ENCODE measurements at places on chromosomes 16 and 17.

DNA sequence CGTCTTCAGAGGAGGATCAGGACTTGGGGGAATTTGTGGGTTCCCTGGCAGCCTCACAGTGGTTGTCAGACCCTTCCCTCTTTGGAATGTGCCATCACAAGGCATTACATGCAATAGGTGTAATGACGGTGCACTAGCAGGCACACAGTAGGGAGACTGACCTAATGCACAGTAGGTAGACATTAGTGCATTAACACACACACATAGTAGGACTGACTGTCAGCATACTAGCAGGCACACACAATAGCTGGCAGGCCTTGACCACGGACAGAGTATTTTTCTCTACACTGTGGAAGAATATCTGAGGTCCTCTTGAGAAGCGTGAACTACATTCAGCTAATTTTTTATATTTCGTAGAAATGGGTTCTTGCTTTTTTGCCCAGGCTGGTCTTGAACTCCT, 10.9 kb upstream of the UBALD2 start:
- DNase-seq = no peak

GRCh38 chr16:49703483-49703882, 152.4 kb downstream of the ZNF423 start:
- no peak for DNase-seq

GRCh38 chr16:85437166-85438052, 175.7 kb upstream of the GSE1 start:
- peak; percentile 40 for DNase-seq

- no peak for DNase-seq
These were observed 700.2 kb downstream of the KCNJ2 start for GRCh38 chr17:70869402-70870085.

DNA sequence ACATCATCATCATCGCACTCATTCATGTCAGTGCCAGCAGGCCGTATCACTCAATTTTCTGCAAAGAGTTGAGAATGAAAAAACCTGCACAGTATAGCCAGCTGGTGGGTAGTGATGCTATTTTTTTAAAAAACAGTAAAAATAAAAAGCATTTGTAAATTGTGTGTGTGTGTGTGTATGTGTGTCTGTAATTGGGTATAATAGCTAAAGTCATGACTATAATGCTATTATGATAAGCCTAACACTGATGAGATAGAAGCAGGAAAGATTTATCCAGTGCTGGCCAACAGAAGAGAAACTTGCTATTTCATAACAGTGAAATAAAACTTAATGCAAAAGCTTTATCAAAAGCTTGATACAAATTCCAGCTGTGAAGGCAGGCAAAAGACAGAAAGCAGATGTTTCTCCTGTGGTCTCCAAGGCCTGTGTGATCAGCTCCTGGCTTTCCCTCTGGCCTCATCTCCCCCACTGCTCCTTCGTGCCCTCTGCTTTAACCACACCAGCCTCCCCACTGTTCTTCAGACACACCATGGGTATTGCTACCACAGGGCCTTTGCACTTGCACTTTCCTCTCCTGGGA, 206.2 kb upstream of the IRX5 start:
- no peak for DNase-seq

GRCh38 chr17:74759941-74760340, 11.5 kb downstream of the NHERF1 start:
- DNase-seq = no peak

DNA sequence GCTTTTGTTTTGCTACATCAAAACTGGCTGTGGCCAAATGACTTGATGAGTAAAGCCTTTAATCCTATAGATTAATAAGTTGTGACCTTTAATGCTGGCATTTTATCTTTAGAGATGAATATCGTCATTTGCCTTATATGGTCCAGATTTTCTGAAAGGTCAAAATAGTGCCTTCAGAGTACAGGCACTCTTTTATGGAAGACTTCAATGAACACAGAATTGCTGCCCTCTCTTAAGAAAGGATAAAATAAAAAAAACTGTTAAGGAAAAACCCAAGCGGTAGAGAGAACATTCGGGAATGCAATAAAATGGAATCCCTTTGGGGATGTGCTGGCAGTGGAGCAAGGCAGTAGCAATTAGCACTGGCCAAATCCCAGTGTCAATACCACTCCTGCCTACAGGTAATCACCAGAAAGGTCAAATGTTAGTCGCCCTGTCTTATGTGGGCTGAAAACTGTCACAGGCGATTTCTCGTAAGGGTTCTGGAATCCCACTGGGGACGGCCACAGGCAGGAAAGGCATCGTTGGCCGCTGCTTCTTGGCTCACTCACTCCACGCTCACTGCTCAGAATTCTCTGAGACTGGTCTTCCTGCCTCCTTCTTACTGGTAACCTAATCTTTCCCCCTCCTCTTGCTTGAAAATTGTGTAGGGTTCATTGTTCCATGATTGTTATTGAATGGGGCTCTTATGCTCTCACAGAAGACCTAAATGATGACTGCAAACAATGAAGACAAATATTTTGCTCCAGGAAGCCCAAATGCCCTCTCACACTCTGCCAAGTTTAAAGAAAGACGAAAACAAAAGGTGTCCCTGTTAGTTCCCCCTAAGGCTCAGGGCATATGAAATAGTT, 45.4 kb upstream of the HSBP1 start:
- no peak for DNase-seq

GRCh38 chr16:4938683-4939030, 1.7 kb upstream of the PPL start:
- DNase-seq = peak; percentile 28

DNA sequence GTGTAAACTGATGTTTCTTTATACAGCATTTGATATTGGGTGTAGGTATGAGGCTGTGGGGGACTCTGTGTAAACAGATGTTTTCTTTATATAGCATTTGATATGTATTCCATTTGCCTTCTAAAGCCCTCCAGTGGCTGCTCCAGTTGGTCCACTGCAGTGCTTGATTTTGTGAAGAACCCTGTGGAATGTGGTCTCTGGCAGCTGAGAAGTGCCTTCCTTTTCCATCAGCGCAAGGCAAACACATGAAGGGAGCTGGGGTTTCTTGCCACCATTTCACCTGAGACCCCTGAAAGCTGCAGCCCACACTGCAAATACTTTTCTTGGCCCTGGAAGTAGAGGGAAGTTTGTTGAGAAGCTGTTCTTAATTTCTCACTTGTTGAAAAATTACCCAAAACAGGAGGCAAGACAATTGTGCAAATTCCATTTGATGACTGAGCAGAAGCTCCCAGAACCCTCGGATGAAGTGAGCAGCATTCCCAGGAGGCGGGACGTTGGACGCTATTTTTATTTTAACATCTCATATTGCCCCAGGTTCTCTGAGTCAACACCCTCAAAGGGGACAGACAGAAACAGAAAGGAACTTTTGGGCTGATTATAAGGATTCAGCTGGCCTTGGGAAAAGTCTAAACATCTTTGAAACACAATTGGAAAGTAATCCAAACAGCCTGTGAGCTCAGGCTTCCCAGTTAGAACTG, 158.5 kb upstream of the RPH3AL start:
- peak; percentile 89 for DNase-seq

GRCh38 chr17:2122641-2123302, 67.9 kb downstream of the HIC1 start:
- DNase-seq = peak; percentile 56

- DNase-seq = no peak
These were observed 7.6 kb downstream of the SLC25A10 start for GRCh38 chr17:81719410-81720266.

DNA sequence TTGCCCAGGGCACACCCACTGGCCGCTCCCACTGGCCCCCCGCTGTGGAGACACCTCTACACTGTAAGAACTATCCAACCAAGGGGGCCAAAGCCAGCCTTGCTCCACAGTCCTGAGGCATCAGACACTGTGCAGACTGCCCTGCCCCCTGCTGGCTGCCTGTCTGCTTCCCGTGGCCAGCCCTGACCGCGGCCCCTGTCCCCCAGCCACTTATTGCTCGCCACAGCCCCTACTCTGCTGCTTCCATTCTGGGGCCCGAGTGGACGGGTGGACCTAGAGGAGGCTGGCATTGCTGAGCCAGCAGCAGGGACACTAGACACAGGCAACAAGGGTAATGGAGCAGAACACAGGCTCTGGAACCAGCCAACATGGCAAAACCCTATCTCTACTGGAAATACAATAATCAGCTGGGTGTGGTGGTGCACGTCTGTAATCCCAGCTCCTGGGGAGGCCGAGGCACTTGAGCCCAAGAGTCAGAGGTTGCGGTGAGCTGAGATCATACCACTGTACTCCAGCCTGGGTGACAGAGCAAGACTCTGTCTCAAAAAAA, 19.7 kb upstream of the LRRC37A3 start:
- DNase-seq = peak; percentile 14

DNA sequence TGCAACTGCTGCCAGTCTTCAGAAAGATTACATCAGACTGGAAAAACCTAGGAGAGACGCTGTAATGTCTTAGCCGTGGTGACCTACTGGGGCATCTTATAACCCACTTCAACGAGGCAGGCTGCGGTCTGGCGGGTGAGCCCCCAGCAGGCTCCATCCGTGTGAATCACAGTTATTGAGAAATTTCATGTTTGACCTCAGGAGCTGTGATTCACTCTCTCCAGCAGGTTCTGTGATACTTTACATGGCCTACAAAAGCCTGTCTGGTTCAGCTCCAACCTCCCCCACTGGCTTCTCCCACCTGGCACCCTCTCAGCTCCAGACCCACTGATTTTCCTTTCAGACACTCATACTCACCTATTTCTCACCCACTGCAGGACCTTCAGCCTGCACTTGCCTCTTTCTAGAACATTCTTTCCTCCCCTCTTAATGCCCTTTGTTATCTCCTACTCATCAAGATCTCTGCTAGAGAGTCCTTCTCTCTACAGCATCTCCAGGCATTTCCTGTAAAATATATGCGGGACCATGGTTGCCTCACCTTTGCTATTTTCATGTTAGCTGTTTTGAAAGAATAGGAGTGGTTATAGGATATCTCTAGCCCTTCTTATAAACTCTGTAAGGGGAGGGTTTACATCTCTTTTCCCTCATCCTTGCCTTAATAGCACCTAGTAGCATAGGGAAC, 227.9 kb downstream of the MAF start:
- DNase-seq = peak; percentile 71

GRCh38 chr17:76053246-76054111, 18.8 kb downstream of the SRP68 start:
- no peak for DNase-seq

DNA sequence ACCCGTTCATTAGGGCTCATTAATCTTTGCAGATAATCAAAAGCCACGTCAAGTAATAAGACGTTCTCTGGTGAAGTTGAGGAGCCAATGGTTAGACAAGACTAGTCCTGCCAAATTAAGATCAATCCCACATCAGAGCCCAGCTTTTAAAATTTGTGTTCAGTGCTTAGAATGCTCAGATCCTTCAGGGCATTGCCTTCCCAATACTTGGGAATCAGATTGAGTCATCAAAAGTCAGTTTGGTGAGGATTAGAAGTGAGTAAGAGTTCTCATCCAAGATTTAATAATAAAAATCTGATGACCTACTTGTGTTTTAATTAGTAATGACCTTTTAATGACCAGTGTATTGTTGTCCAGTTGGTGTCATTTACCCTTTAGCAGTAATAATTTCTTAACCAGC, 19.8 kb downstream of the MAP2K4 start:
- no peak for DNase-seq

- peak; percentile 12 for DNase-seq
These were observed 21.3 kb upstream of the GAA start for GRCh38 chr17:80080081-80080480.

GRCh38 chr16:30354423-30355143, 525 bp downstream of the CD2BP2 start:
- DNase-seq = no peak

GRCh38 chr16:58345574-58346354, 46.5 kb upstream of the GINS3 start:
- DNase-seq = no peak

- peak; percentile 76 for DNase-seq
These were observed 43.7 kb upstream of the TNRC6A start for GRCh38 chr16:24685539-24686432.

- no peak for DNase-seq
These were observed 6.0 kb upstream of the PRDM7 start for GRCh38 chr16:90083139-90083538.

GRCh38 chr16:22849517-22849916, 35.6 kb downstream of the HS3ST2 start:
- DNase-seq = no peak

DNA sequence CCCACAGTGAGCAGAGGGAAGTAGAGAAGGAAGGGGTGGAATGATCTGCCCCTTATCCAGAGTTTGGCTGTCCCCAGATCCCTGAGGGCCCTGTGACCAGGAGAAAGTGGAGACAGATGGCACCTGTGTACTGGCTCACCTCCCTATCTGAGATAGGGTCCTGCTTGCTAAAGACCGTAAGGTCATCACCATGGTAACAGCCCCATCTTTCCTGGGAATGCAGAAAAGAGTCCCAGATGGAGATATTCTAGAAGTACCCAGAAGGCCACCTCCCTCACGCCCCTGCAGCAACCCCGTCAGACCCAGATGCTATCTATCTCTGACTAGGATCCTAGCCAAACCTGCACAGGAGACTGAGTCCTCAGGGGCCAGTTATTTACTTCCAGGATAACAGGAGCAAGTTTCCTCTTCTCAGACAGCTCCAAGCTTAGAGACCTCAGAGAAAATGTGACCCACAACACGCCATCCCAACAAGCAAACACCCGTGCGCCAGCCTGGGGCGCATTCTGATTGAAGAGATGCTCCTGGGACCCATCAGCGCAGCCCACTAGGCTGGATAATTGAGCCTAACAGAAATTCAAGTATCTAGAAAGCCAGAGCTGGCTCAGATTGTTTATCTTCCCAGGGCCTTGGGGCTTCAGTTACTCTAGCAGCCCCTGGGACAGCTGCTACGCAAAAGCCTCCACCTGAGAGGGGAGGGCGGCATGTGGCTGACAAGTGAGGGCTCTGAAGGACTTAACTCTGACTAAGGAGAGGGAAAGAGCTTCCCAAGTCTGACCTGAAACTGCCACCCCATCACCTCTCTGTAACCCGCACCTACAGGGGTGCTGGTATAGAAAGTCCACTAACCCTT, 1.9 kb downstream of the ORMDL3 start:
- DNase-seq = no peak

DNA sequence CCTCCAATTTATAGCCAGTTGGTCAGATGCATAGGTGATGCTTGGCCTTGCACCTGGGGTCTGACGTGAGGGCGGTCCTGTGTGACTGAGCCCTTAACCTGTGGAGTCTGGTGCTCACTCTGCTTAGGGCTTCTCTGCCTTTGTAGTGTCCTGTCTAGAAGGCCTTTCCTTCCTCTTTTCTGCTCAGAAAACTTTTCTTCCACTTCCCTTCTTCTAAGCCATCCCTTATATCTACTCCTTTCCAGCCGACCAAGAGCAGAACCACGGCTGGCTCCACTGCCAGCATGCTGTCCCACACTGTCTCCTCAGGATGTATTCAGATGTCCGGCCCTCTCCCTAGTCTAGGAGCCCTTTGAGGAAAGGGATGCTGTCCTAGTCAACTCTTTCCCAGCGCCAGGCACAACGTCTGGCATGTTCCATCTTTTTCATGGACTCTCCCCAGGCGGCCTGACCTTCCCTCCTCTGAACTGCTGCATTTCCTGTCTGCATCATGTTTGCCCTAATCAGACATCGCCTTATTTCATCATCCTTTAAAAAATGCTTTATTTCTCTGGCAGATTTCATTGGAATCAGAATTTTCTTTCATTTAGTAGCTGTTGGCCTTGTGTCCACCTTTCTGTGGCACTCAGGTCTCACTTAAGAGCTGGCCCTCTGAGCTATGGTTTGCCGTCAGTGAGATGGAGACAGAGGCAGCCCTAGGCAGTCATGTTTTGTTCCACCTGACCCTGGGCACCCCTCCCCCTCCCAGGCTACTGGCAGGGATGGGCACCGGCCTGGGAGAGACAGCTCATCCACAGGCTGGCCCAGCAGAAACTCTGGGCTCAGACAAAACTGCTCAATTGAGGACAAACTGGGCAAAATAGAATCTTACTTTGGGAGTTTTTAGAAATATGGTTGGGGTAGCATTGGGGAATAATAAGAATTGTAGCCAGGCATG, 15.5 kb upstream of the BRCA1 start:
- DNase-seq = no peak

- no peak for DNase-seq
These were observed 55.9 kb downstream of the IRX6 start for GRCh38 chr16:55379876-55380390.
